ENCODE measurements at places on chromosomes 3 and 15.

- no peak for DNase-seq
Measured at GRCh38 chr15:67137951-67138848, 72.8 kb downstream of the SMAD3 start.

DNA sequence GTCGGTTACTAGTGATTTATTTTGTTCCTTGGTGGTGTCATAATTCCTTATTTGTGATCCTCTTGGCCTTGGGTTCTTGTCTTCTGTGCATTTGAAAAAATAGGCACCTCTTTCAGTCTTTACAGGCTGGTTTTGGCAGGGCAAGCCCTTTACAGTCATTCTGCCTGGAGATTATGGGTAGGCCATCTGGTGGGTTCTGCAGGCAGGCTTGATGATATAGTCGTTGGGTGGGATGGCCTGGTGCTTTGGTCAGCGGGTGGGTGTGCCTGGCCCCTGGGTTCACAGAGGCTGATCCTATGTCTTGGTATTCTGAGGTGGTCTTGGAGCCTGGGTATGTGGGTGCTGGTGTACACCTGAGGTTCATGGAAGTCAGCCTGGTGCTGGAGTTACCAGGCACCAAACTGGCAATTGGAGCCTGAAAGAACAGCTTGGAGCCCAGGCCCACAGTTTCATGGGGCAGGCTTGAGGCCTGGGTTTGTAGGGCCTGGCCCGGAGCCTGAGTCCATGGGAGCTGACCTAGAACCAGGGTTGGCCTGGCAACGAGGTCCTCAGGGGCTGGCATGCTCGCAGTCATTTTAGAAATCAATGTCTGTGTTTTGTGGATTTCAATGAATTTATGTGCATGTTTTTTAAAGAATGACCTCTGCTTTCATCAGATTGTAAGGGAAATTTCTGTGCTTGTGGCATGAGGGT lies 63.3 kb downstream of the DOCK3 start:
- no peak for DNase-seq

DNA sequence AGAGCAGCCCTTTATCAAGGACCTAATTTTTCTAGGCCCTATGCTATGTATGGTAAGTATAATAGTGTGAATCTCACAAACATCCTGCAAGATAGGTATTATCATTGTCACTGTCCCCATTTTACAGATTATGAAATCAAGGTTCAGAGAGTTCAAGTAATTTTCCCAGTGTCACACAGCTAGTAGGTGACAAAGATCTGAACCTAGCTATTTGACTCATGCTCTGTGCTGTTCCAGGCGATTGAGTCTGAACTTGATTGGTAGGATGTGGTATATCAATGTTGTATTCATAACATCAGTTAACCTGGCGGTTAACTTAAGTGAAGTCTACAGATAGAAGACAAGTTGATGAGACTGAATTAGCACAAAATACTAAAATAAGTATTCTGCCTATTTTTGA lies 229.9 kb downstream of the CHST2 start:
- no peak for DNase-seq

GRCh38 chr3:107235928-107236315 lies 141.3 kb upstream of the CCDC54 start:
- DNase-seq = peak; percentile 41

DNA sequence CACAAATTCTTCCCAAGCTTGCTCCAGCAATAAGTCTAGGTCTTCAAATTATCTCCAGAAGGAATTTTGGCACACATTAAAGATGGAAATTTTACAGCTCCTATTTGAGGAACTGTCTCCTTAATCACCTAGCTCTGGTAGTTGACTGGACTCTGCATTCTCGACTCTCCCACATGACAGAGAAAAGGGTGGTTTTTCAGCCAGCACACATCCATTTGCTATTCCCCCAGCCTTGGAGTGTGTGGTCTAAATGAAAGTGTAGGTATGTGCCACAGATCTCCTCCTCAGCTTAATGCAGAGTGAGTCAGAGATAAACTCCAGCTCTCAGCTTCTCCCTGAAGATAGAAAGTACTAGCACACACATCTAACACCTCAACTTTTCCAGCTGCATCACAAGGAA lies 62.2 kb upstream of the ALCAM start:
- DNase-seq = no peak

DNA sequence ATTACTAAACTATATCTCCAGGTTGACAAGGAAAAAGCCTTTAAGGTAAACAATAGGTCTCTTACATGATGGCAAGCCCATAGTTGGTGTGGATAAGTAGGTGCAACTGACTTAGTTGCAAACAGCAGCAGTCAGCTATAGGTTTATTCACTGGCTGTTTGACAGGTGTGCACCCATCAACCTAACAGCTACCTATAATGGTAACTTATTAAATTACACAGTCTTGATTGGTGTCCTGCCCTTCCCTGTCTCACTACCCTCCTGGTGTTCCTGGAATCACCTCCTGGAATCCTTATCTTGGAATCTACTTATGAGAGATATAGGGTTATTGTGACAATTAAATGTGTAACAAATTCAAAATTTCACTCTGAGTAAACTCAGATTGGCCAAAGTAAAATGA lies 467.8 kb upstream of the UBE2E2 start:
- DNase-seq = no peak

DNA sequence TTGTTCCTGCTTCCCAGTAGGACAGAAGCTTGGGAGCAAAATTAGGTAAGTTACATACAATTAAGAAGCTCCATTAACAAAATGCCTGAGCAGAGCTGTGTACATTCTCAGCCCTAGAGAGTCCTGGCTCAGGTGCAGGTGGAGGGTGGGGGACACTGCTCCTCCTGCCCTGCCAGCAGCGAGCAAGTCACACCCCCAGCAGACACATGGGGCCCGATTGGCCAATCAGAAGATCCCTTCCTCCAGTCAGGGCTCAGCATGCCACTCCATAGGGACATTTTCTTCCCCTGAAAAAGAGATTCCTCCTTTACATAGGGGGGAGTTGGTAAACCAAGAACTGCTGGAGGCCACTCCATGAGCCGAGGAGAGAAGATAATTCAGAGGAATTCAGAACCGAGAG lies 62.1 kb downstream of the PLXNA1 start:
- no peak for DNase-seq

DNA sequence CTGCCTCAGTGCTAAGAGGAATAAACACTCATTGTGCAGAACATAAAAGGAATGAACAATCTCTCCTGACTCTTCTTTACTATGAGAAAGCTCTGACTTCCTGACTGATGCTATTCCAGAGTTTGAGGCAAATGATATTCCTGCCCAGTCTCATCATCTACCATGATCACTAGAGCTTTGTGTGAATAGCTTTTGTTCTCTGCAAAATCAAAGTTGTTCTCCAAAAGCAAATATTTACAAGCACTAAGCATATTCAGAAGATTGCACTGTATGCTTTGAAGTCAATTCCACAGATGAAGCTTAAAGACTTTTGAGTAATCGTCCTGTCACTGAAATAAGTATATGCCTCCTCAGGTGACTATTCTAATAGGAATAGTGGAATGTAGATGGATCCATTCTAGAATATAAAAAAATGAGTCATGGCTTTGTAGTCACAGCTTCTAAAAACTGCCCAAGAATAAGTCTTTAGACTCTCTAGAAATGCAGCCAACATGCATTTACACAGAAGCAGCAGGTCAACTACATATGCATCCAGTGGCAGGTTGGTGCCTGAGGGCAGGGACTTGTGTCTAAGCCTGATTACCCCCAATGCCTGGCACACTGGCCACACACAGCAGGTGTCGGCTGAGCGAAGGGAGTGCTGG lies 34.6 kb downstream of the TNFAIP8L3 start:
- DNase-seq = no peak

DNA sequence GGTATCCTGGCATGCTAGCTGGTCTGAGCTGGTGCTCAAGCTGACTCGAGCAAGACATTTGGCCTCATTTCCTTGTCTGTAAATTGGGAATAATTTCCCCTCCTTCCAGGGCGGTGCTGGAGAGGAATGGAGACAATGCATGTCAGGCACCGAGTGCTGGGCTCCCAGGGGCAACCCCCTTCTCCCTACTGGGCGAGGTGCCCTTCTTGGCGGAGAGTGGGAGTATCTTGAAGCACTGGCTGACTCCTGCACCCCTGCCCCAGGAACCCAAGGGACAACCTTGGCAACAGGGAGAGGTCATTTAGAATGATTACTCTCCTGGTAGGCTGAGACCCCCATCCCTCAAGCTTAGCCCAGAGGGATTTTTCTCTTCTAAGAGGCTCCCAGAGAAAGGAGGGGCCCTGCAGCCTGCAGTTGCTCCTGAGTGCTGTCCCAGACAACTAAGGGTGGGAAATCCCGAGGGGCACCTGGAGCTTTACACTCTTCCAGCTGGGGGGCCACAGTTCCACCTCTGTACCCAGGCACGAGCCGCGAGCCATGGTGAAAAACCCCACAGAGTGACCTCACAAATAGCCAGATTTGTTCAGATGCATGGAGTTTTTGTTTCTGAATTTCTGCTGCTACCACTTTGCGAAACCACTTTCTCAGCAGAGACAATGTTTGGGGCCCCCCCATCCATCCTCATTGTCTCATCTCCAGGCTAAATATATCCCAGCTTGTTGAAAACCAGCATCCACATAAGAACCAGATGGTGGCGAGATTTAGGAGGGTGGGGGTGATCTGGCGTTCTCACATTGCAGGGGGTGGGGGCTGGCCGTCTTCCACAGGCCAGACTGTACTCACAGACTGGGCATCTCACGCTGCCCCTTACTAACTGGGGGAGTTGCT lies 44.8 kb downstream of the ABTB1 start:
- no peak for DNase-seq

GRCh38 chr15:91926908-91927270 lies 73.4 kb downstream of the SLCO3A1 start:
- no peak for DNase-seq

GRCh38 chr3:39415983-39416382 lies 9.5 kb downstream of the RPSA start:
- no peak for DNase-seq

DNA sequence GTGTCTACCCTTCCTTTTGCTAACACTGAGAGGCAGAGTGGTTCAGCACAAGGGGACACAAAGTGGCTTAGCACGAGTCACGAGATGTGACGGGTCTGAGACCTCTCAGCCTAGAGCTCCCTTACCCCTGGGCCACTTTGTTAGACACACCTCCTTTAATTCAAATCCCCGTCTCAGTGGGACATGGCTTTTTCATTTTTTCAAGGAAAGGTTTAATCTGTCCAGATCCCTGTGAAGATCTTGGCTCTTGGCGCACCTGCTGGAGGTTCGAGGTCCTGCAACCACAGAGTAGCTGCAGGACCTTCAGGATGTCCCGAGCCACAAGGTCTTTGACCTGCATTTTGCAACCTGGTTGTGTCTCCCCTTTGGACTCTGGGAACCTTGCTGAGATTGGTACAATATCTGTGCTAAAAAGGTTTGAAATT lies 52.0 kb downstream of the LPP start:
- no peak for DNase-seq

GRCh38 chr3:116423374-116423773 lies 21.9 kb downstream of the LSAMP start:
- no peak for DNase-seq

DNA sequence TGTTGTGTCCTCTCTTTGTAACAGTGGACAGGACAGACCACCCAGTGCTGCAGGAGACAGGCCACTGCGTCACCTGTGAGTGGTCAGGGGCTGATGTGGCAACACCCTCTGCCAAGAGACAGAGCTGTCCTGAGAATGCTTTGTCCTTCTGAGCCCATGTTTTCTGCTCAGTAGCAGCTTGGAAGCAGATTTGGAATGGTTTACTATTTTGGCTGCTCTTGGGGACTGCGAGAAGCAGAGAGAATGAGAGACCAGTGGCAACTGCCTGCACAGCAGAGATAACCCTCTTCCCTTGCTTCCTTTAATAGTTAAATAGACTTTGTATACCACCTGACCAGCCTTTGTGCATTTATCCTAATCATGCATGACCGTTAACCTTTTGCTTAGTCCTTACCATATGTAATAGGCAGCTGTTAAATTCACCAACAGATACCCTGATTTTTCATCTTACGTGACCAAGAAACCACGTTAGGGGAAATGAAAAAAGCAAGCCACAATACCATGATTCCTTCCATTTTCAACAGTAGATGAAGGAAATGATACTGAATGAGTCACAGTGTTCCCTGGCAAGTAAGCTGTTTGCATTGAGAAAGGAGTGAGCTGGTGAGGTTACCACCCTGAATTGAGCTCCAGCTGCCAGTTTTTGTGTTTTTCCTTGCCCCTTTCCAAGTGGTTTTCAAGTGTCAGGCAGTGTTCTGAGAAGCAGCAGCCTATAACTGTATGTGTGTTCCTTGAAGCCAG lies 35.5 kb downstream of the B3GALNT1 start:
- DNase-seq = peak; percentile 27

GRCh38 chr3:37131860-37132144 lies 42.6 kb downstream of the LRRFIP2 start:
- no peak for DNase-seq

DNA sequence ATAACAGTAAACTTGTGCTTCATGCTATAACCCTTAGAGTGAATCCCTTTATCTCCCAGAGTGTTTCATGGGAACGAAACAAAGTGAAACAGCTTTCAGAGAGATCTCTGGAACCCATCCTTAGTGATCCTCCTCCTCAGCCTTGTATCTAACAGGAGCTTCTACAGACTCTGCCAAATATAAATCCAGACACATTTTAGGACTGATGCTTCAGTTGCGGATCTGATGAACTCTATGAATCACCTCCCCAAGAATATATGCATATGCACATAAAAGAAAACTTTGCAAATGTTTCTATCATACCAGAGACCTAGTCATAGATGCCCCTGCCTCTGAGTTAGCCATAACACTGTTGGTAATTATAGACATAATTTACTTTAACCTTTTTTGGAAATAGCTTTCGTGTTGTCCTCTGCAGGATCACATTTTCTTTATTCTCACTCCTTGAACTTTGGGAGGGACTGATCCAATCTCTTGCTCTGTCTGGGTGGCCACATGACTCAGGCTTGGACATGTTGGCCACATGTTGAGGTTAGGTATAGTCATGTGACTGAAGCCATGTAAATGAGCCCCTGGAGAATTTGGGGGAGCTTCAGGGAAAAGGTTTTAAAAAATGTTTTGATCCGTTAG lies 306.4 kb upstream of the CNTN3 start:
- no peak for DNase-seq

GRCh38 chr3:120773932-120774331 lies 31.4 kb downstream of the GTF2E1 start:
- no peak for DNase-seq

DNA sequence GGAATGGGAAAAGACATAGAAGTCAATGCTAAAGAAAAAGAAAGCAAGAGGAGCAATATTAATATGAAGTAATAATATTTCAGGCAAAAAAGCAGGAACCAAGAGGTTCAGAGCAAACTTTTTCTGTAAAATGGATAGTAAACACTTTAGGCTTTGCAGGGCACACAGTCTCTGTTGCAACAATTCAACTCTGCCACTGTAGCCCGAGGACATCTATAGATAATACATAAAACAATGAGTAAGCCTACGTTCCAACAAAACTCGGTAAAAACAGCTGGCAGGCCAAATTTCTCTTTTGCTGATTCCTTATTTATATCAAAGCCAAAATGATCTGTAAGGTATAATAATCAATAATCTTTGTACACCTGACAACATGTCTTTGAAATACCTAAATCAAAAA lies 56.8 kb downstream of the SMAD6 start:
- DNase-seq = no peak

Measured in stimulated activated naive CD8-positive, alpha-beta T cell treated with anti-CD3 and anti-CD28 coated beads, Interleukin-15, amount 100 ng/mL, for 72 hours (primary cell).